NCI-H510A treated with DMSO at 0.1 percent for 48 hours (cell line): ENCODE measurements at places on chromosomes 4 and X.
A peak's percentile ranks its signal among the peaks of the same experiment; 100 is the strongest.

GRCh38 chr4:124803641-124804040 lies 91.1 kb upstream of the ANKRD50 start:
- no peak for DNase-seq

- DNase-seq, result no peak
Measured at GRCh38 chr4:147088146-147088545, 142.5 kb upstream of the TTC29 start.

- no peak for DNase-seq
Measured at GRCh38 chr4:180203349-180203748, 2039.9 kb upstream of the TENM3 start.

DNA sequence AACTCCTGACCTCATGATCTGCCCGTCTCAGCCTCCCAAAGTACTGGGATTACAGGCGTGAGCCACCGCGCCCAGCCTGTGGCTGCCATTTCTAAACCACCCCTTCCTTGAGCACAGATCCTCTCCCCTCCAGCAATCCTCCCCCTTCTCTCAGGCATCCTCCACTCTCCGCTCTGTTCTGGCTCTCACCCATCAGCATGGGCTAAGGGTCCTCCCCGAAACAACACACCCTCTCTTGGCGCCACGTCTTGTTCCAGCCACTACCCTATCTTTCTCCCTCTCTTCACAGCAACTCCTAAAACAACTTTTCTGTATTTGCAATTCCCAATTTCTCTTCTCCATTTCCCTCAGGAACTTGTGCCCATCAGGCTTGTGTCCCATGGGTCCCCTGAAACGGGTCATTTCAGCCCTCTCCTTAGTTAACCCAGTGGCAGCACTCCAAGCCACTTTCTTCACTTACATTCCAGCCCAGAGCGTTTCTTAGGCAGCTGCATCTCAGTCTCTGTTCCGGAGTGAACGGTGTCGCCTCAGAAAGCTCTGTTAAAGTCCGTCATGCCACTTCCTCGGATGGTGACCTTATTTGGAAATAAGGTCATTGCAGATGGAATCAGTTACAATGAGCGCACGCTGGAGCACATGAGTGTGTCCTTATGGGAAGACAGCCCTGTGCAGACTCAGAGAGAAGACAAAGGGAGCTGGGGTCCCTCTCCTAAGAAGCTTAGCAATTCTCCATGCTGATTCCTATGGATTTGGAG lies 28.3 kb upstream of the CLDN24 start:
- no peak for DNase-seq

GRCh38 chr4:150255610-150256224 lies 177.5 kb downstream of the DCLK2 start:
- no peak for DNase-seq

GRCh38 chrX:13364230-13364857 lies 44.5 kb upstream of the ATXN3L start:
- no peak for DNase-seq

DNA sequence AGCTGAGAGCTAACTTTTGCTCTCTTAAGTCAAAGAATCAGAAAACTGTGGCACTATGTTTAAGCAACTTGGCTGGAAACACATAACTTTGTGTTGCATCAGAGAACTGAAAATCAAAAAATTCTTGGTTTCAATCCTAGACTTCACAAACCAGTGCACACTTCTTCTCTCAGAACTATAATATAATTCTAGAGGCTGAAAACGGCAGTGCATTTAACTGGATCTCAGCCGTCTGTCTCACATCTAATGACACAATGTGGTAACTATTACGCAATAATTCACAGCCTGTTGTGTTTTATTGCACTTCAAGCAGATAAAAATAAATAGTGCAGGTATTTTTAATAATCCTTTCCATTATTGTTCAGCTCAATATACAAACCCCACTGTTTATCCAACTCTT lies 260.6 kb upstream of the DIAPH2 start:
- no peak for DNase-seq

DNA sequence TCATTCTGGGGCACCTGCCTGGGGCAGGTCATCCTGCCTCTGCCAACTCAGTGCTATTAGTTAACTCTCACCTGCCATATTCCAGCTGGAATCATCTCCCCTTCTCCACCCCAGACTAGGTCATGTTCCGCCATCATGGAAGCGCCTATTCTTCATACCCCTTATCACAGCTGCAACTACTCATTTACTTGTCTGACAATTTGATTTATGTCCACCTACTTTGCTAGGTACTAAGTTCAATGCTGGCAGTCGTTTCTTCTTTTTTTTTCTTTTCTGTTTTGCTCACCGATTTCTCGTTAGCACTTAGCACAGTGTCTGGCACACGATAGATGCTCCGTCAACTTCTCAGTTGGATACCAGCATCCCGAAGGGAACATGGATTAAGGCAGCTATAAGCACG lies 1.1 kb upstream of the FMR1 start:
- no peak for DNase-seq

GRCh38 chr4:41887821-41888686 lies 47.2 kb upstream of the TMEM33 start:
- DNase-seq, result peak; percentile 43
